ENCODE measurements at places on chromosomes 4 and X.

DNA sequence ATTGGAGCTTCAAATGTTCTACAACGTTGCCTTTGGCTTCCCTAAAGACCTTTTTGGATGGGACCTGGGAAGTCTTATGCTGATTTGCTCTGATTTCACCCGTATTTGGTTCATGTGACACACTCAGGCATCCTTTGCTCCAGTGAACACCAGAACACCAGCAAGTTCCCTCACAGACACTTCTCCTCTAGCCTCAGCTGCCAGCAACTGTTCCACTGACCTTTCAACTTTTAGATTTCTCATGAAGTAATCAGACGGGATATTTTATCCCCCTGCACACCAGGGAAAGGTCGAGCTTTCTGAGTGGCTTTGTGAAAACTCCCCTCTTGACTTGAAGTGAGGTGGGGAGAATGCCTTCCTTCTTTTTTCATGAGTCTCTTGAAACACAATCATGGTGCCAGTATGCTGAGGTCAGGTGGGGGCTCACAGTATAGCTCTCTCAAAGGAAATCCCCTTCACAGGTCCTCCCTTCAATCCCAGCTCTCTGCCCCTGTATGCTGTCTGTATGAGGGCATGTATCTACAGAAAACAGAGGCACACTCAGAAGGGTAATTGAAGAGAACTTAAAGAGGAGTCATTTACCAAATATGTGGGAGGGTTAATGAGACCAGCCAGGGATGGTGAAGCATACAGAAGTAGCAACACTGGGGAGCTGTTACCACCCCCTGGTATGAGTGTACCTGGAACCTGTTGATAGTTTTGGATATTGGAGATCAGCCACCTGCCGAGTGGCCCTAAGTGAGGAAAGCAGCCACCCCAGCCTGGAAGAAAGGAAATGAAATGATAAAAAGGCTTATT, 62.7 kb downstream of the FGFBP1 start:
- no peaks in the 10 kb centered on the region for H3K4me1 ChIP-seq
- no peak overlapping the region for H3K4me3 ChIP-seq
- H3K27ac ChIP-seq: no peak overlapping the region

- DNase-seq: no peak
- no peak overlapping the region for H3K4me3 ChIP-seq
- no peak overlapping the region for H3K27ac ChIP-seq
- H3K4me1 ChIP-seq: no peaks in the 10 kb centered on the region
- peaks cover 30% of the 10 kb centered on the region for H3K27me3 ChIP-seq
- H3K36me3 ChIP-seq: no peaks in the 10 kb centered on the region
These were observed 85.7 kb downstream of the CRLF2 start for GRCh38 chrX:1126738-1127137.

GRCh38 chr4:173515458-173515857, 14.6 kb downstream of the HAND2 start:
- peaks cover 87% of the 10 kb centered on the region for H3K27me3 ChIP-seq
- peaks cover 15% of the 10 kb centered on the region for H3K36me3 ChIP-seq
- peaks cover 8% of the 10 kb centered on the region for H3K4me1 ChIP-seq
- no peak overlapping the region for H3K27ac ChIP-seq
- no peak for DNase-seq

DNA sequence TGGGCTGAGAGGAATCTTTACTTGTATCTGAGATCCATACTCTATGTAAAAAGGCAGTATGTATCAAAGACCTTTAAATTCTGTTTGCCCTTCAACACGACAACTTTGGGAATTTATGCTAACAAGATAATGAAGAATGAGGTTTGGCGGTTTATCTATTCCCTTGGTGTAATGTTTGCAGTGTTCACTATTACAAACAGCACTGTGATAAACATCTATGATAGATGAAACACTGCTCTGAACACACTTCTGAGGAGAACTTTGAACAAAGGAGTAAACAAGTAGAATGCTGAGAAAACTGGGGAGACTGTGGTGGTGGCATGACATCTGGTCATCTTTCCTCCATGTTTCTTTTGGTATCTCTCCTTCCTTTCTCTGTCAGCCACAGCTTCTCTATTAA, 126.9 kb downstream of the PDE5A start:
- H3K4me1 ChIP-seq: no peaks in the 10 kb centered on the region
- no peaks in the 10 kb centered on the region for H3K27me3 ChIP-seq
- no peak overlapping the region for H3K27ac ChIP-seq

- no peaks in the 10 kb centered on the region for H3K36me3 ChIP-seq
- H3K27me3 ChIP-seq: no peaks in the 10 kb centered on the region
- DNase-seq: no peak
- no peak overlapping the region for H3K27ac ChIP-seq
These were observed 181.7 kb upstream of the NPY2R start for GRCh38 chr4:155026715-155027114.
